ENCODE measurements at places on chromosomes 3 and 15. TPM values are rescaled to one million over a fixed set of nuclear protein-coding genes. Genes with fewer than 3 reads are reported as not detected.

TEX9 gene
- 6.1 TPM for total RNA-seq

RETNLB gene
- total RNA-seq: not detected

STOML1 gene
- 12.0 TPM for total RNA-seq

NMB gene
- total RNA-seq: 22.7 TPM

AGBL1 gene
- not detected for total RNA-seq

WDR93 gene
- total RNA-seq: 0.28 TPM

SLC24A5 gene
- total RNA-seq: not detected

RAB43 gene
- total RNA-seq: 3.0 TPM

ZBTB47 gene
- 5.4 TPM for total RNA-seq

CCR8 gene
- not detected for total RNA-seq

RNU5B-1 gene
- total RNA-seq: not detected

HMG20A gene
- total RNA-seq: 29.6 TPM

PCOLCE2 gene
- total RNA-seq: 38.2 TPM

ANKRD63 gene
- 0.19 TPM for total RNA-seq

TMEM44 gene
- 8.0 TPM for total RNA-seq

CPEB1 gene
- total RNA-seq: 4.0 TPM

KNG1 gene
- not detected for total RNA-seq

ANAPC13 gene
- 45.8 TPM for total RNA-seq

GRAMD2A gene
- not detected for total RNA-seq

EFHB gene
- 0.41 TPM for total RNA-seq

PLA2G4E gene
- total RNA-seq: not detected

FOXB1 gene
- not detected for total RNA-seq

WNT7A gene
- 0.10 TPM for total RNA-seq

GOLGA8T gene
- 1.6 TPM for total RNA-seq

KIF23 gene
- total RNA-seq: 72.4 TPM

LYZL4 gene
- not detected for total RNA-seq

HIGD2B gene
- not detected for total RNA-seq

SLC22A13 gene
- not detected for total RNA-seq

LTK gene
- not detected for total RNA-seq

TSEN2 gene
- 17.4 TPM for total RNA-seq

CASR gene
- total RNA-seq: not detected

ARGFX gene
- not detected for total RNA-seq

GP9 gene
- not detected for total RNA-seq

SPINK8 gene
- not detected for total RNA-seq

AP4E1 gene
- 7.8 TPM for total RNA-seq

FANCD2OS gene
- total RNA-seq: not detected

DUOX1 gene
- not detected for total RNA-seq

SPSB4 gene
- total RNA-seq: not detected
